ENCODE measurements at places on chromosomes 12 and 14. TPM values are rescaled to one million over a fixed set of nuclear protein-coding genes. Genes with fewer than 3 reads are reported as not detected.

The STAC3 gene
- total RNA-seq, result 0.65 TPM

The KRT85 gene
- total RNA-seq, result under 0.01 TPM

The POTEG gene
- not detected for total RNA-seq

The TMEM132C gene
- total RNA-seq, result not detected

The HOXC4 gene
- 2.2 TPM for total RNA-seq

The LRP1-AS gene
- not detected for total RNA-seq

All from articular chondrocyte of knee joint (primary cell).